Hematopoietic multipotent progenitor cell treated with erythropoietin and hydrocortisone succinate and interleukin-3 and kit ligand, for 17 days (in vitro differentiated cells): ENCODE measurements at places on chromosomes 7 and 10.
A peak's percentile ranks its signal among the peaks of the same experiment; 100 is the strongest.

GRCh38 chr7:123437447-123437995, 96.9 kb downstream of the IQUB start:
- DNase-seq = no peak

GRCh38 chr7:1532456-1533254, 2.2 kb downstream of the MAFK start:
- DNase-seq = peak; percentile 85

GRCh38 chr10:12740813-12741212, 260.7 kb downstream of the CCDC3 start:
- no peak for DNase-seq

GRCh38 chr7:40899151-40899550, 764.3 kb downstream of the SUGCT start:
- DNase-seq = no peak

GRCh38 chr7:20514364-20514763, 101.1 kb upstream of the ABCB5 start:
- DNase-seq = peak; percentile 13

DNA sequence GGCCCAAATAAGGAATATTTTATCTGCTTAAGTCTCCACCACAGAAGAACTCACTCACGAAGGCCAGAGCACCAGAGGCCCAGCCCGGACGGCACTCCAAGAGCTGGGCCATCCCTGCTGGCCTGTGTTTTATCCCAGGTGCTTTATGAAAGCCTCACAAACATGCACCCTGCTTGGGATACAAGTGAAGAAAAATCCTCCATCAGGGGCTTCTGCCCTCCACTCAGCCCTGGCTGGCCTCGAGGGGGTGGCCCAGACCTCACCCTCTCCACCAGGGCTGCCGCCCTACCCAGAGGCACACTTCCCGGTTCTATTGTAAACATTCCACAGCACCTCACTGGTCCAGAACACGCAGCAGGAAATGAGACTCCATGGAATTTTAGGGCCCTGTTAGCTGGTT, 19.8 kb upstream of the DNAAF5 start:
- DNase-seq = no peak

GRCh38 chr10:59830601-59831259, 75.6 kb downstream of the CCDC6 start:
- peak; percentile 28 for DNase-seq
